Heart right ventricle (tissue), 16 donors: ENCODE measurements at places on chromosomes 4 and X.

DNA sequence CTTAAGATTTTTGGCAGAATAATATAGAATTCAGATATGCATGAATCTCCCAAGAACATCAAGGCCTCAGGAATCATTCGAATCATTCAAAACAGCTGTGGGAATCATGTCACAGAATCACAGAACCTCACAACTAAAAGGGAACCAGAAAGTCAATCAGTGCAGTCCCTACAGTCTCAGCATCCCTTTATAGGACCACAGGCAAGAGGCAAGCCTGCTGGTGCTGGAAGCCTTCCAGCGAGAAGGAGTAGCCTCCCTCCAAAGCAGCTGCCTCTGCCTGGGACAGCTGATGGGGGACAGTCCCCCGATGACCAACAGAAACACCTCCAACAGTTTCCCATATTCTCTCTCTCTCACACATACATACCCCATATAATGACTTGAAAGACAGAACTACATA lies 20.7 kb downstream of the QDPR start:
- H3K4me1 ChIP-seq, result no peaks in the 10 kb centered on the region
- no peak overlapping the region for H3K27ac ChIP-seq
- no peak overlapping the region for H3K4me3 ChIP-seq
- H3K27me3 ChIP-seq, result no peaks in the 10 kb centered on the region
- H3K36me3 ChIP-seq, result no peaks in the 10 kb centered on the region

- H3K4me3 ChIP-seq, result no peak overlapping the region
- no peaks in the 10 kb centered on the region for H3K27me3 ChIP-seq
- H3K36me3 ChIP-seq, result peaks cover 18% of the 10 kb centered on the region
- no peak for DNase-seq
- H3K4me1 ChIP-seq, result no peaks in the 10 kb centered on the region
These were observed 53.5 kb downstream of the PAGE2 start for GRCh38 chrX:55142206-55142918.

GRCh38 chrX:136094962-136095361 lies 52.4 kb upstream of the FHL1 start:
- DNase-seq, result no peak
- H3K36me3 ChIP-seq, result no peaks in the 10 kb centered on the region
- no peaks in the 10 kb centered on the region for H3K4me1 ChIP-seq
- H3K4me3 ChIP-seq, result no peak overlapping the region
- no peaks in the 10 kb centered on the region for H3K27me3 ChIP-seq

GRCh38 chr4:4302416-4302815 lies 12.4 kb downstream of the ZBTB49 start:
- no peaks in the 10 kb centered on the region for H3K27me3 ChIP-seq
- H3K36me3 ChIP-seq, result peaks cover 22% of the 10 kb centered on the region
- no peak overlapping the region for H3K27ac ChIP-seq
- no peak for DNase-seq

GRCh38 chr4:80153874-80154544 lies 43.3 kb upstream of the PRDM8 start:
- H3K27me3 ChIP-seq, result no peaks in the 10 kb centered on the region
- H3K4me3 ChIP-seq, result no peak overlapping the region
- no peak for DNase-seq
- no peak overlapping the region for H3K27ac ChIP-seq

- H3K4me1 ChIP-seq, result peaks cover 3% of the 10 kb centered on the region
- no peaks in the 10 kb centered on the region for H3K27me3 ChIP-seq
- H3K4me3 ChIP-seq, result no peak overlapping the region
- DNase-seq, result peak; percentile 11
- H3K27ac ChIP-seq, result no peak overlapping the region
These were observed 21.0 kb downstream of the MAOA start for GRCh38 chrX:43676971-43677572.

DNA sequence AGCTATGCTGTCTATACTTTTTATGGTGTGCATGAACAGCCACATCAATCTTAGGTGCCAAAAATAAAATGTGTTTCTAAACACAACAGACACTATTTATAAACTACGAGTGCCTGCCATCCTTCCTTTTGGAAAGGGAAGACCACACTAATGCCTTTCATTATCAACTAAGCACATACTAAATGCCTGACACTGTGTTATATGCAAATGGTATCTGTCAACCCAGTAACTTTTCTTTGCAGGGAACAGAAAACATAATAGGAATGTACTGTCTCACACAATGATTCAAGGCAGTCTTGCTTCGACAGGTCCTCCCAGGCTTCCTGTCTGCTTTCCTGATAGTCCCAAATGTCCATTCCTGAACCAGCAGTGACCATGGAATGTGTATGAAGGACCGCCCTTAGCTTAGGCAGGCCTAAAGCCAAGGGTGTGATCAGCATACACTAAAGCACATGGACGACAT lies 43.8 kb downstream of the ADGRA3 start:
- H3K4me1 ChIP-seq, result peaks cover 6% of the 10 kb centered on the region
- H3K27me3 ChIP-seq, result no peaks in the 10 kb centered on the region
- no peak for DNase-seq
- H3K36me3 ChIP-seq, result no peaks in the 10 kb centered on the region

GRCh38 chr4:109359040-109359646 lies 56.7 kb upstream of the COL25A1 start:
- DNase-seq, result no peak
- no peaks in the 10 kb centered on the region for H3K36me3 ChIP-seq
- no peaks in the 10 kb centered on the region for H3K4me1 ChIP-seq
- H3K27ac ChIP-seq, result no peak overlapping the region
- no peaks in the 10 kb centered on the region for H3K27me3 ChIP-seq
- no peak overlapping the region for H3K4me3 ChIP-seq

DNA sequence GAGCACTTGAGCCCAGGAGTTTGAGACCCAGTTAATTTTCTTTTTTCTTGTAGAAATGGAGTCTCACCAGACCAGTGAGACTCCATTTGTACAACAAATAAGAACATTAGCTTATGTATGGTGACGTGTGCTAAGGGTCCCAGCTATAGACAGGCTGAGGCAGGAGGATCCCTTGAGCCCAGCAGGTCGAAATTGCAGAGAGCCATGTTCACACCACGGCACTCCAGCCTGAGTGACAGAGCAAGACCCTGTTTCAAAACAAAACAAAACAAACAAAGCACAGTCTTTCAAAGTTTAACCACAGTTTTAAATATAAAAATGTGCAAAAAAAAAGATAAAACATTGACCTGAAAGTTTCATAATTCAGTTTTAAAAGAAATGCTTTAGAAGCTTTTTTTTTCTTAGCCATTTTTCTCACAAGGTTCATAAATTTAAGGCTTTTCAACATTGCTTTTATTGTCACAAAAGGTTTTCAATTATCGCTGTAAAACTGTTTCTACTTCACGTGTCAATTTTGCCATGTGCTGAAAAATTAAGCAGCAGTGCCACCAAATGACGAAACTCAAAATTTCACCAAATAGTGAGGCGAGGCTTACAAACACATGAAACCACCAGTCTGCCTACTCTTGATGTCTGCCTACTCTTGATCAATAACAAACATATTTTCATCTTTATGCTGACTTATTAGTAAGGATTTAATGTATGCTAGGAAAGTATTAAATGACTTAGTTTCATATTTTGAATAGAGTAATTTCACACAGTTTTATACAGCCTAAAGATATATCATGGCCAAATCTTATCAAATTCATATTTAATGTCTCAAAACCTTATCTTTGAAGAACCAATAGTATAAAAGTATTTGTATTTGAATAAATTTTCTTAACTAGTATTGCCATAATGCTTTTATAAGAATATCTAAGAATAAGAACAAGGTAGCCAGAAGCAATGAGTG lies 126.3 kb downstream of the NEK1 start:
- H3K4me1 ChIP-seq, result no peaks in the 10 kb centered on the region
- no peaks in the 10 kb centered on the region for H3K36me3 ChIP-seq
- no peaks in the 10 kb centered on the region for H3K27me3 ChIP-seq

DNA sequence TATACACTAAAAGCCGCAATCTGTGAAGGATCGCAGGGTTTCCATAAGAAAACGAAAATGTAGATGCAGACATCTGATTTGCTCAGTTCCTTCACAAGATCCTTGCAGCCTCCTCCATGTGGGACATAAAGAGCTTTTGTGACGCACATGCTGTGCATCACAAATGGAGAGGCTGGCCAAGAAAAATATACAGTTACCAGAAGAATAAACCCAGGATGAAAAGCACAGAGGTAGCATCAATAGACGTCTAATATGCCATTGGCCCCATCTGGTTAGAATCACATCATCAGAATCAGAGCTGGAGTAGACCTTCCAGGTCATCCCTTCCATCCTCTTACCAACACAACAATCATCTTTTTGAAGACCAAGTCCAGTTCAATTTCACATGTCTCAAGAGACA lies 517.4 kb downstream of the RAB28 start:
- no peak overlapping the region for H3K27ac ChIP-seq
- no peak for DNase-seq
- H3K27me3 ChIP-seq, result no peaks in the 10 kb centered on the region
- H3K36me3 ChIP-seq, result no peaks in the 10 kb centered on the region
- H3K4me1 ChIP-seq, result no peaks in the 10 kb centered on the region
- no peak overlapping the region for H3K4me3 ChIP-seq

- peak; percentile 76 for DNase-seq
- H3K4me1 ChIP-seq, result peaks cover 3% of the 10 kb centered on the region
- H3K27ac ChIP-seq, result peak overlapping the region; percentile 1
These were observed 177.9 kb downstream of the AFAP1 start for GRCh38 chr4:7761720-7762119.

DNA sequence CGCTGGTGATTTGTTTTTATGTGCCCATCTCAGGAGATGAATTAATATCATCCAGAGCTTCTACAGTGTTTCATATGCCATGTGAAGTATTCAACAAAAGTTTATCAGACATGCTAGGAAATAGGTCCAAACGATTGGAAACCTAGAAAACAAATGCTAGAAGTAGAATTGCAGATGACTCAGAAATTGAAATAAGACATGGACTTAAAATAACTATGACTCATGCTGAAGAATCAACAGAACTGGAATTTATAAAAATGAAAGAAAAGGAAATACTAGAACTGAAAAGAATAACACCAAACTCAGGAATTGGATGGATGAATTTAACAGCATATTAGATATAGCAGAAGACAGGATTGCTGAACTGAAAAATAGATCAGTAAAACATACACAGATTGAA lies 172.7 kb upstream of the GIMD1 start:
- H3K27ac ChIP-seq, result no peak overlapping the region
- H3K36me3 ChIP-seq, result no peaks in the 10 kb centered on the region
- no peaks in the 10 kb centered on the region for H3K27me3 ChIP-seq
- H3K4me1 ChIP-seq, result no peaks in the 10 kb centered on the region
- DNase-seq, result no peak
